ENCODE measurements at places on chromosomes 12 and 14.

GRCh38 chr14:35883677-35884293 lies 57.6 kb downstream of the BRMS1L start:
- DNase-seq = no peak

DNA sequence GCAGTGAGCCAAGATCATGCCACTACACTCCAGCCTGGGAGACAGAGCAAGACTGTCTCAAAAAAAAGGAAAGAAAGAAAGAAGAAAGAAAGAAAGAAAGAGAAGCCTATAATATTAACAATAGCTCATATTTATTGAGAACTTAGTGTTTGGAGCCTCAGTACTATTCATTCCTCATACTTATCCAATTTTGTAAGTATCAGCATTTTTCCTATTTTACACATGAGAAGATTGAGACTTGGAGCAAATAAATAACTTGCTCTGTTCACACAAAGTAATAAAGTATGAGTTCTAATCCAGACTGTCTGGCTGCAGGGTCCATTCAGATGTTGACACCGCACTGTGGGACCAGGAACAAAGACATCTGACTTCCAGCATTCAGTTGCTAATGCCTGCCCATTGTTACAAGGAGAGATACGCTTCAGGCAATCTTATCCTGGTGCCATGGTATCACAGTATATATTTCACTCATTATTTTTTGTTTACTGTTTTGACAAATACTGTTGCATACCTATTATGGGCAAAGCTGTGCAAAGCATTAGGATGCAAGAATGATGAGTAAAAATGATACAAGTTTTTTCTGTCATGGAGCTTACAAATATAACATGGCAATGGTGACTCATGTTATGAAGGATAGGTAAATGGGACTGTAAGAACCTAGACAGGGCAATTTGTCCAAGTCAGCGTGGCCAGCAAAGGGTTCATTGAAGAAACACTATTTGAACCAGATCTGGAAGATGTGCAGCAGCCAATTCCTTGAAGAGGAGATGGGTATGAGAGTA lies 21.4 kb upstream of the TMTC2 start:
- no peak for DNase-seq

- no peak for DNase-seq
Measured at GRCh38 chr12:81252228-81252627, 174.3 kb downstream of the ACSS3 start.

- DNase-seq = no peak
Measured at GRCh38 chr14:81406863-81407262, 6.7 kb upstream of the STON2 start.

DNA sequence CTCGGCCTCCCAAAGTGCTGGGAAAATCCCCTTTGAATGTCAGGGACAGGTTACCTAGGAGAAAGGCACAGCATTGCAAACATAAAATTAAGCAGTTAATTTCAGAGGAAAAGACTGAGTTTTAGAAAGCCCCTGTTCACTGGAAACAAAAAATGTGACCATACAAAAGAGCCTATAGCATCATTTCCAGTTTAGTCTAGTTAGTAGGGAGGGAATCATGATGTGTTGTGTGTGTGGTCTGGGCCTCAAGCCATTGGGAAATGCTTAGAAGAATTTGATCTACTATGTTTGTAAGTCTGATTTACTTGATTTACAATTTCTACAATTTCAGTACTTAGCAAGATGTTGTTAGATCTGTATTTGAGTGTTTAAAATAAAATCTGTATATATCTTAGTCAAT lies 47.1 kb upstream of the RERG start:
- DNase-seq = no peak

DNA sequence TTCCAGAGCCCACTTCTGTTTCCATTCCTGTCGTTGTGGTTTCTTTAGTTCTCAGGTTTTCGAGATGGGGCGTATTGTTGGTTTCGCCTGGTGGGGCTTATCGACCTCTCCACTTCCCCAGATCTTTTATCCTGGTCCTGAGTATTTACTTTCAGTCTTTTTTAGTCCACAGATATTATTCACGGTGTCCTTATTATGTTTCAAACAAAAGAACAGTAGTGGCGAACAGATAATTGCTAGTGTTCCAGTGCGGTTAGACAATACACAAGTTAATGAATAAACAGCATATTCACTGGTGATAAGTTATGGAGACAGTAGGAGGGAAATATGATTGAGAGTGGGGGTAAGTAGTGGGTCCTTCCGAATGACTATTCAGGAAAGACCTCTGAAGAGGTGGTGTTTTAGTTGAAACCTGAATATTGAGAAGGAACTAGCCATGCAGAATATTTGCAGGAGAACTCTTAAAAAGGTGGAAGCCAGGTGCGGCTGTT lies 668 bp downstream of the TMEM260 start:
- no peak for DNase-seq

All from H1 (cell line).